ENCODE measurements at places on chromosomes 7 and 10.

DNA sequence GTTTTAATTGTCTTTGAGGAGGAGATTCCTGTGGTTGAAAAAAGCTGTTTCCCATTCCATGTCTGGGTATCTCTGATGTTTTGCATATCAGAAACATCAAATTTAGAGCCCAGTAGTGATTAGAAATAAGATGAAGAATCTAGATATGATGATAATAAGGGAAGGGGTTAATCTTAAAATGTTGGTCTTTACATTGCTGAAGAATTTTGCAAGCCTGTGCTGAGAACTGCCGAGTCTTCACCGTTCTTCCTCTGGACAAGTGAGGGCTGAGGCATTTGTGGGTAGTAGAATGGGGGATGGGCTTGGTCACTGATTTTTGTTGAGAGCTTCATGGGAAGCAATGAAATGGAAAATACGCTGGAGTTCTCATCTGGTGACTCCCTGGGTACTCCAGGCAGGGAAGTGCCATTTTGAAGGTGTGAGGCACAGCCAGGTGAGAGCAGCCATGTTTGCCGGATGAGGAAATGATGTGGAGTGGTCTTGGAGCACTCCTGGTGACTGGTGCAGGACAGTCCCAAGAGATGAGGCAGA lies 10.2 kb downstream of the TCF7L2 start:
- no peak for DNase-seq

- DNase-seq, result no peak
Observed at GRCh38 chr10:50575477-50576244, 48.1 kb downstream of the SGMS1 start.

DNA sequence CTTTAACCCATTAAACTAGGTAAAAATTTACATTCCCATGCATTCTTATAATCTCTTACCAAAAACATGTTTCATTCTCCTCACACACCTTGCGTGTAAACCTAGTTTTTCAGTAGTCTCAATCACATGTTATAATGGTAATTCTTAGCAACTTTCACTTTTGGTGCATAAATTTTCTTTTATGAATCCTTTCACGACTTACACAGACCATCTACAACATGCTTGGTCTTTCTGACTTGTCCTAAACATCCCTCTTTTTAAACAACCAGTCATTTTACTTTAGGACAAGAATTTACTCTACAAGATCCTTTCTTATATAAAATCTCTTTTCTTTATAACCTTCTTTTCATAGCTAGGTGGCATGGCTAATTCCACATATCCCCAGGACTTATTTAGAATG lies 25.8 kb downstream of the FBXL13 start:
- no peak for DNase-seq

DNA sequence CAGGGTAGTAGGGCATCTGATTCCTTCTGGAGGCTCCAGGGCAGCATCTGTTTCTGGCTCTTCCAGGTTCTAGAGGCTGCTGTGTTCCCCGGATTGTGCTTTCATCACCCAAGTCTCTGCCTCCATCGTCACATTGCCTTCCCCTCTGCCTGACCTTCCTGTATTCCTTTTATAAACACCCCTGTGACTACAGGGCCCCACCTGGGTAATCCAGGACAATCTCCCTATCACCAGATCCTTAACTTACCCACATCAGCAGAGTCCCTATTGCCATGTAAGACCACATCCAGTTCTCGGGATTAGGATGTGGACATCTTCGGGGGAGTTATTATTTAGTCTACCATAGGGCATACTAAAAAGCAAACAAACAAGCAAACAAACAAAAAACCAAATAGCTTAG lies 39.4 kb upstream of the AGR3 start:
- DNase-seq, result no peak
